ENCODE measurements at places on chromosomes 16 and 17.
A peak's percentile ranks its signal among the peaks of the same experiment; 100 is the strongest.

DNA sequence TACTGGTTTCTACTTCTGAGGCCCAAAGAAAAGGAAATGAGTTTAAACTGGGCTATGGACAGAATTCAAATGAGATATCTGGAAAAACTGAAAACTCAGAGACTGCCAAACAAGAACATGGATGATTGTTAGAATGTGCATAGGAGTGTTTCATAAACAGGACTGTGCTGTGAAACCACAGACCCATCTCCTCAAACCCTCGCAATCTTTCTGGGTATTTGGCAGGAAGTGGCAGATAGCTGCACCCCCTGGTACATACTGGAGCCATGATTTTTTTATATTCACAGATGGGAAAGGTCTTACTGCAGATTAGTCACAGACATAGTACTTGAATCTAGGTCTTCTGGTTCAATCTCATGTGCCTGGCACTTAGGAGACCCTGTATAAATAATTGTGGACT lies 145.0 kb downstream of the CCDC182 start:
- DNase-seq = no peak

- no peak for DNase-seq
These were observed 1.6 kb upstream of the ETV4 start for GRCh38 chr17:43547659-43548256.

DNA sequence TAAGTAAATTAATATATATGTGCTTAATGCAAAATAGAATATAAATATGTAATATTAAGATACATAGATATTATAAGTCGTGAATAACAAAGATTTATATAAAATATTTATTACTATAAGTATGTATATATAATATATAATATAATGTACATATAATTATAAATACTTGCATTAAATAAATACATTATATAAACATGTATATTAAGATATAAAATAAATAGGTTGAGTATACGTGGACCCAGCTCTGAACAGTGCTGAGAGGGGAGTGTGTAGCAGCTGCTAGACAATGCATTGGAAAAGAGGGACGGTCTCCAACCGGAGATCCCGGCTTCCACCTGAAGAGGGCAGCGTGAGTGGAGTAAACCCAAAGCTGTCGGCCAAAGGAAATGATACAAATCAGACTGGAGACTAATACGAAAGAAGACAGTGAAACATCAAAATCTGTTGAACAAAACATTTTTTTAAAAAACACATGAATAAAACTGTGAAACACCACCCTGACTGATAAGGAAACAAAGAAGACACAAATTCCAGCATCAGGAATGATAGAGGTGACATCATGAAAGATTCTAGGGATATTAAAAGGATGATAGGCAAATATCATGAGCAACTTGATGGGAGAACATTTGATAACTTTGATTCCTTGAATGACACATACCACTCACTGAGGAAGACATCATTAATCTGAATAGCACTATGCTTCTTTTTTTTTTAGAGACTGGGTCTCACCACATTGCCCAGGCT lies 125.4 kb upstream of the CHMP6 start:
- peak; percentile 78 for DNase-seq

- peak; percentile 65 for DNase-seq
These were observed 381.6 kb upstream of the ASIC2 start for GRCh38 chr17:33674685-33675084.

- no peak for DNase-seq
These were observed 2.0 kb upstream of the KRT38 start for GRCh38 chr17:41442739-41443138.

DNA sequence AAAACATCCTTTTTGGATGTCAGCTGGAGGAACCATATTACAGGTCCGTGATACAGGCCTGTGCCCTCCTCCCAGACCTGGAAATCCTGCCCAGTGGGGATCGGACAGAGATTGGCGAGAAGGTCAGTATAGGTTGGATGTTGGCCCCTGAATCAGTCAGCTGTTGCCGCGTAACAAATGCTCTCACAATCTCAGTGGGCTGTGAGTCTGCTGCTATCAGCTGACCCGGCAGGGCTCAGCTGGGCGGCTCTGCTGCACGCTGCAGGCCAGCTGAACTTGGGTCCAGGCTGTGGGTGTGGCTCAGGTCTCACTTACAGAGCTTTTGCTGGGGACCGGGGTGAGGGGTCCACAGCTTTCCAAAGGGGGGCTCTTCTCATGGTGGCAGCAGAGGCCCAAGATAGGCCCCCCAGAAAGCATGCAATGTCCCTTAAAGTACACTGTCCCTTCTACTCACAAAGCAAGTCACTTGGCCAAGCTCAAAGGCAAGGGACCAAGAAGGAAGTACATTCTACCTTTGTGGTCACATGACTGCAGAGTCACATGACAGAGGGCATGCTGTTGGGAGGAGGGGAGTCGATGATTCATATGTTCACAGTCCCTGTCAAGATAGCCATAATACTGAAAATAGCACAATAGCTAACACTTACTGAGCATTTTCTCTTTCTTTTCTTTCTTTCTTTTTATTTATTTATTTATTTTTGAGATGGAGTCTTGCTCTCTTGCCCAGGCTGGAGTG lies 134.2 kb downstream of the ABCC1 start:
- DNase-seq = no peak

DNA sequence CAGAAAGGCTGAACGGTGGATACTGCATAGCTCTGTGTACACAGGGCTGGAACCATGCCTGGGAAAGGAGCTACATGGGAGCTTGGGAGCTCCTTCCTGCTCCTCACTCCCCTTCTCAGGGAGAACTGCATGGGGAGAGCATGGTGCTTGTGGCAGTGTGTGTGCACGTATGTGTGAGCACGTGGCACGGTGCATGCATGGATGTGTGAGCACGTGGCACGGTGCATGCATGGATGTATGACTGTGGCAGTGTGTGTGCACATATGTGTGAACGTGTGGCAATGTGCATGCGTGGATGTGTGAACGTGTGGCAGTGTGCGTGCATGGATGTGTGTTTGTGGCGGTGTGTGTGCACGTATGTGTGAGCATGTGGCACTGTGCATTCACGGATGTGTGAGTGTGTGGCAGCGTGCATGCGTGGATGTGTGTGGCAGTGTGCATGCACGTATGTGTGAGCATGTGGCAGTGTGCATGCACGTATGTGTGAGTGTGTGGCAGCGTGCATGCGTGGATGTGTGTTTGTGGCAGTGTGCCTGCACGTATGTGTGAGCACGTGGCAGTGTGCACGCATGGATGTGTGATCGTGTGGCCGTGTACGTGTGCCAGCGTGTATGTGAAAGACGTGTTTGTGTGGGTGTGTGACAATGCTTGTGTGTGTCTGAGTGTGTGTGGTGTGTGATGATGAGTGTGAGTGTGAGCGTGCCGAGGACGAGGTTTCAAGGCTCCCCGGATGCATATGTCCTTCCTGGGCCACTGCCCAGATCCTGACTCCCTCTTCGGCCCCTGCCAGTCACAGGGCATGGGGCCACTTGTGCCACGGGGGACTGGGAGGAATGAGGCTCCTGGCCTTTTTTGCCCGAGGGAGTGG lies 52.4 kb upstream of the JPH3 start:
- DNase-seq = no peak

GRCh38 chr17:8703001-8703400 lies 41.6 kb downstream of the CCDC42 start:
- DNase-seq = no peak

DNA sequence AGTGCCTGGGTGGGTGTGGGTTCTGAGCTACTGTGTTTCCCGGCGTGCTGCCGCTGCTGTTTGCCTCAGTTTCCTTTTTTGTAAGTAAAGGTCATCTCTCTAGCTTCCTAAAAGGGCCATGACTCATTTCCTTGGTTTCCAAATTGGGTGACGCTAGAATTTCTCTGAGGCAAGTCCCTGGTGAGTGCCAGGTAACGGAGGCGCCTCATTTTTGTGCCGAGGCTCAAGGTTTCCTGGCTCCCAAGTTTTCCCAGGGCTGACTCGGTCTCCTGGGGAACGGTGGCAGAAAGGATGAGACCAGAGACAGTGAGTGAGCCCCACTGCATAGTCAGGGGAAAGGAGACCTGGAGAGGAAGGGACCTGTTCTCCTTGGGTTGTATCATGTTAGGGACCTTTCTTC lies 20.3 kb downstream of the MSI2 start:
- no peak for DNase-seq

DNA sequence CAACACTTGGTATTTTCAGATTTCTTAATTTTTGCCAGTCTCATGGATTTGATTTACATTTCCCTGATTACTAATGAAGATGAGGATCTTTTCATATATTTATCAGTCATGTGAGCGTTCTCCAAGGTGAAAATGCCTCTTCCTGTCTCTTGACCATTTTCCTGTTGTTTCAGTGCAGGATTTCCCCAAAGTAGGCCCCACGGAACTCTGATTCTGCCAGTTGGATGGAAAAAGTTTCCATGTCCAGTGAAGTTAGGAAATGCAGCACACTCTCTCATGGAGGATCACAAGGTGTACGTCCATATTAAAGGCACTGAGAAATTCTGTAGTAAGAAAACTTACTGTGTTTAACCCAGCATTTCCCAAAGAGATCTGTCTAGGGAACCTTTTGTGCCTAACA lies 16.5 kb upstream of the LIMD2 start:
- no peak for DNase-seq

DNA sequence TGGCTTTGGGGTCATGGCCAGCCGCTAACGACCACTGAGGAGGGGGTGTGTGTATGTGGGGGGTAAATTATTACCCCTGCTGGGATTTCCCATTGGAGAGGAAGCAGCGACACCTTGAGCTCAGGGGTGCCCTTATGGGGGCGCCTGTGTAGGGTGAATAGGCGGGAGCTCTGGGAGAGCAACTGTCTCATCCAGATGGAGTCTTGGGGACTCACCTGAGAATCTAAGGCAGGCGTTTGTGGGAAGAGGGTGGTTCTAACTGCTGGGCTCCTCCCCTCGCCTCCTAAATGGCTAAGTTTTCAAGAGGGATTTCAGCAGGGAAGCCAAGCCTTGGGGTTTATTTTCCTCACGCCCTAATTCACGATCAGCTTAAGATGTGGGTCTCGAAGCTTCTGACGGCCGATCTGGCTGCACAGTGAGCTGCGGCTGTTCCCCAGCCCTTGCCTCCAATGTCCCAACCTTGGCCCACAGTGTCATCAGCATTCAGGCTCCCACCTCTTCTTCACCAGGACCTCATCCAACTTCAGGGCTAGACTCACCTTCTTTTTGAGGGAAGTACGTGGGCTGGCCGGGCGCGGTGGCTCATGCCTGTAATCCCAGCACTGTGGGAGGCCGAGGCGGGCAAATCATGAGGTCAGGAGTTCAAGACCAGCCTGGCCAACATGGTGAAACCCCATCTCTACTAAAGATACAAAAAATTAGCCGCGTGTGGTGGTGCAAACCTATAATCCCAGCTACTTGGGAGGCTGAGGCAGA lies 136.9 kb upstream of the EEF2KMT start:
- no peak for DNase-seq

- no peak for DNase-seq
These were observed 6.5 kb upstream of the DHX40 start for GRCh38 chr17:59558953-59559352.

DNA sequence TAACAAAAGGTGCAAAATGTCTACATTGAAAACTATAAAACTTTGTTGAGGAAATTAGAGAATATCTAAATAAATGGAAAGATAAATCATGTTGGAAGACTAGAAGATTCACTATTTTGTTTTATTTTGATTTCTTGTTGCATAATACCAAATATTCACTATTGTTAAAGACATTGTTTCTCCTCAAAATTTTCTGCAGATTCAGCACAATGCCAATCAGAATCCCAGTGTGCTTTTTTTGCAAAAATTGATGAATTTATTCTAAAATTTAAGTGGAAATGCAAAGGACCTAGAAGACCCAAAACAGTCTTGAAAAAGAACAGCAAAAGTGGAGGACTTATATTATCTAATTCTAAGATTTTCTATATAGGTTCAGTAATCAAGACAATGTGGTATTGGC lies 40.4 kb downstream of the TTLL6 start:
- no peak for DNase-seq

GRCh38 chr17:82668024-82668630 lies 19.9 kb upstream of the WDR45B start:
- DNase-seq = no peak

DNA sequence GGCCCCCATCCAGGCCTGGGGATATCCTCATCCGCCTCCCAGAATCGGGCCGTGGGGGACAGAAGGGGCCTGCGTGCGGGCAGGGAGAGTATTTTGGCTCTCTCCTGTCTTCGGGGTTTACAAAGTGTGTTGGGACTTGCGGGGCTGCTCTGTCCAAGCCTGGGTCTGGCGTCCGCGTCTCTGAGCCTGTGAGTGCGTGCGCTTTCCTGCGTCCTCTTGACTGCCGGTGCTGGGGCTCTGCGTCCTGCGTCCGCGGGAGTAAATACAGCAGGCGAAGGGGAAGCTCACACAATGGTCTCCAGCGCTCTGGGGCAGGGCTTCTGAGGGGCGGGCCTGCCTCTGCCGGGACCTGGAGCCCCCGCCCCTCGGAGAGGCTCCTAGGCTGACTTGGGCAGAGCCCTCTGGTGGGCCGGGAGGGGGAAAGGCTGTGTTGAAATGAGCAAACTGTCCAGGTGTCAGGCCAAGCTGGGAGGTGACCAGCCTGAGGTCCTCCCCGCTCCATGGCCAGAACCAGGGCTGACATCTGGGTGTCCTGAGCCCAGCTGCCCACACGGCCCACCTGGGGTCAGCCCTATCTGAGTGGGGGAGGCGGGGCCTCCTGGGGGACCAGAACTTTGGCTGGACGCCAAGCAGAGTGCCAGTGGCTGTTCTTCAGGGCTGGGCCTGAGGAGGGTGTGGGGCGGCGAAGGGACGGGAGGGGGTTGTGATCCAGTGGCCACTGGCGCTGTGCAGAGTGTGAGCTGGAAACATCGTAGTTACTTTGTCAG lies 233.6 kb downstream of the SEC14L1 start:
- peak; percentile 90 for DNase-seq

DNA sequence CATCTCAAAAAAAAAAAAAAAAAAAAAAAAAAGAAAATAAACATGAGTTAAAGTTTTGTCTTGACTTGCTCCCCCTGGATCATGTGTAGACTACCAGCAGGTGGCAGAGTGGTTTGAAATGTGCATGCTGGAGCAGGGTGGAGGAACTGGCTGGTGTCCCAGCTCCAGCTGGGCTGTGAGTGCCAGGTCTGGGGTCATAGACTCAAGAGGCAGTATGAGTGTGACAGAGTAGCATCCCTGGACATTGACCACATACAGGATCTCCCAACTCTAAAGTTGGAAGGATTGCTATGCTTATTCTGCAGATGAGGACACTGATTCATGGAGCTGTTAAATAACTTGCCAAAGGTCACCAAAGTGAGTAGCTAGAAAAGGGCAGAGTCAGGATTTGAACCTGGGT lies 198.0 kb upstream of the MPHOSPH6 start:
- DNase-seq = no peak
